ENCODE measurements at places on chromosomes 11 and 22.

- peak; percentile 43 for DNase-seq
These were observed 307.5 kb upstream of the ZC3H12C start for GRCh38 chr11:109785714-109786113.

DNA sequence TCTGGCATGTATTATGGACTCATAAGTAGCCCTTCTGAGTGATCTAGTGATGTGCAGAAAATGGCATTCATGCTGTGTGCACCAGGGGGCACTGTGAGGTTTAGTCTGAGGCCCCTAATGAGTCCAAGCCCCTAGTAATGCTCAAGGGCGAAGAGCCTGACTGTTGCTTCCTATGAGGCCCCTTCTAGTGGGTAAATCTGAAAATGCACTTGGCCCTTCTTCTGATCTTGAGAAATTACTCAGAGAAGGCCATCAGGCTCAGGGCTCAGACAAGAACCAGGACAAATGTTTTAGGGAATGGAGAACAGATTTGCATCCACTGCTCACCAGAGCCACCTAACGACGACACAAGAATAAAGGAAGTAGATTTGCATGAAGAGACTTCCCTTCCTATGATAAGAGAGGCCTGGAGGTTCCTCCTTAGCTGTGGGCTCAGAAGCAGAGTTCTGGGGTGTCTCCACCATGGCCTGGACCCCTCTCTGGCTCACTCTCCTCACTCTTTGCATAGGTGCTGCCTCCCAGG, 75.8 kb downstream of the GGTLC2 start:
- DNase-seq = peak; percentile 20

- no peak for DNase-seq
These were observed 62.9 kb upstream of the ATXN10 start for GRCh38 chr22:45608763-45609180.

DNA sequence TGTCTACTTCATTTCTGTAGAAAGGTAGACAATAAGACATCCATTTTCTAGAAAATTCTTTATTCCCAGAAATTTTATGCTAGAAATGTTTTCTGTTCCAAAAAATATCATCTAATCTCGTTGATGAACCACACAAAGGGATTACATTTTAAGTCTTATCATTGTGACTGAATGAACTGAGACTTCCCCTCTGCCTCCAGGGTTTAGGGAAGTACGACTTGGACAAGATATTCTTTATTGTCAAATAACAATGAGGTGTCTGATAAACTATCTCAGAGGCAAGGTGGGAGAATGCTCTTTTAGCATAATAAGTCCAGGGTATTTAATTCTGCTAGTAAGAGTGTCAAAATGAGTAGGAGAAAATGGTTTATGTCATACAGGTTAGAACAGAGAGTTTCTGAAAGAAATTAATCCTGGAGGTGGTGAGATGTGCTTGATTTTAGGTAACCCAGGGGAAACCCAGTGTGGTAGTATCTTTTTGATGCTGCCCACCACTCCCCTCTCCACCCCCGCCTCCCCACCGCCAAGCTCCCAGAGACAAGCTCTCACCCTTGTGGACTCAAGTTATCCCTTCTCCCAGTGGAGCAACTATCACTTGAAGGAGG, 100.6 kb downstream of the CD44 start:
- DNase-seq = no peak

- peak; percentile 82 for DNase-seq
These were observed 71.7 kb downstream of the IGLL5 start for GRCh38 chr22:22959147-22959827.

GRCh38 chr11:94170953-94171352, 42.3 kb downstream of the PANX1 start:
- DNase-seq = no peak

Data from hindlimb muscle (tissue), 1 donor.